ENCODE measurements at places on chromosomes 4 and X.

- no peak for DNase-seq
Measured at GRCh38 chrX:125108921-125109320, 210.8 kb upstream of the TEX13C start.

DNA sequence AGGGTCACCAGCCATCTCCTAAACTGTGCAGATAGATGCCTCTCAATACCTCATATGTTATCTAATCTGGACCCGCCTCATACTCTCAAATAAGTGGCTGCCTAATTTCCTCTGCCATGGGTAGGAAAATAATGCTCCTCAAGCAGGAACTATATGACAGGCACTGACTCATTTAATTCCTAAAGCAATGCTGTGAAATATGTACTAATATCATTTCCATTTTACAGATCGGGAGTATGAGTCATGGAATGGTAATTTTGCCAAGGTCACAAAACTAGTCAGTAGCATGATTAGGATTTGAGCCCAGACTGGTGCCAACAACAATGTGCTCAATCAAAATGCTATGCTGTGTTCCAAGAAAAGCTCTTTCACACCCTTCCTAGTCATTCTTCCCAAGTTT, 3.0 kb upstream of the NXT2 start:
- DNase-seq, result no peak

GRCh38 chr4:102836596-102836995, 9.2 kb upstream of the UBE2D3 start:
- no peak for DNase-seq

GRCh38 chr4:23374259-23374658, 515.6 kb downstream of the PPARGC1A start:
- no peak for DNase-seq

GRCh38 chr4:111812760-111813159, 332.5 kb upstream of the FAM241A start:
- no peak for DNase-seq

DNA sequence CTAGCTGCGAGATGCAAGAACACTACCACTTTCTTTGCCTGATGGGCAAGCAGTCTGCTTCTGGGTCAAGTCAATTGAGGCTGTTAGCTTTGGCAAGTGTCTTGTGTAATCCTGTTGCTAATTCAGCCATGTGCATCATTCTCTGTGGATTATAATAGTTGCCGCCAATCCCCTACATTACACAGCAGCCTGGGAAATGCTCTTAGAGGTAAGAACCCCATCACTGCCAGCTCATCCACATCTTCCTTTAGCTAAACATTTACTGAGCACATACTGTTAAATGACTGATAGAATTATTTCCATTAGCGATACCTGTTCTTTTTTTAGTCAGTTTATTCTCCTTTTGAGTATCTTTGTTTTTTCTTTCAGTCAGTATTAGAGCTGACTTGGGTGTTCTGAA, 116.2 kb downstream of the CBR4 start:
- DNase-seq, result no peak

DNA sequence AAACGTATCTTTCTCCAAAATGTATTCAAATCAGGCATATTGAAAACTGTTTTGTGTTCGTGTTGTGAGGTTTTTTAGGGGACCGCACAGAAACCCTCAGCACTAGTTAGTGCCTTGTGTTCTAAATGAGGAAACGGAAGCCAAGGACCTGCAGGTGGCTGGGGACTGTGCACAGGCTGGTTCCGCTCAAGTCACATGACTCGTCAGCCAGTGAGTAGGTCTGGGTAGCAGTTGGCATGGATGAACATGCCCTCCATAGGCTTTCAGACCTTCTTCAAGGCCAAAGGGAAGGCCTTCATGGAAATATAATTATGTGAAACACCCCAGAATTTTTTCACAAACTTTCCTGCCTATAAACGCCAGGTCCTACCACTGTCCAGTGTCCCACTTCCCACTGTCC, 1.3 kb upstream of the F11 start:
- no peak for DNase-seq

- no peak for DNase-seq
Measured at GRCh38 chr4:68613752-68614151, 37.6 kb upstream of the UGT2B17 start.

DNA sequence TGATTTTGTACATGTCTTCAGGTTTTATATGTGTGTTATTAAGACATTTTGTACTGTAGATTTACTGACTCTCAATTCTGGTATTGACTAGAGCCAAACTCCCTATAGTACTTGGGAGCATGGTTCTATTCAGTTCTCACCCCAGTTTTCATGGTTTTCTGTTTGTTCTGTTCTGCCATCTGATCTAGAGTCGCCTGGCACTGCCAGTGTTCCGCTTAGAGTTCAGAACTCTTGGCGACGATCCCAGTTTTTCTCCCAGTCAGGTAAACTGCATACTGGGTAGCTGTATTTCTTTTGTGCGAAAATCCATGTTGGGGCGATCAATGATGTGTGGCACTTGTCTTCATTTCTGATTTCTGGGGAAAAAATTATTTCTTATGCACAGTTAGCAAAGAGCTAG, 78.0 kb downstream of the PHOX2B start:
- no peak for DNase-seq

DNA sequence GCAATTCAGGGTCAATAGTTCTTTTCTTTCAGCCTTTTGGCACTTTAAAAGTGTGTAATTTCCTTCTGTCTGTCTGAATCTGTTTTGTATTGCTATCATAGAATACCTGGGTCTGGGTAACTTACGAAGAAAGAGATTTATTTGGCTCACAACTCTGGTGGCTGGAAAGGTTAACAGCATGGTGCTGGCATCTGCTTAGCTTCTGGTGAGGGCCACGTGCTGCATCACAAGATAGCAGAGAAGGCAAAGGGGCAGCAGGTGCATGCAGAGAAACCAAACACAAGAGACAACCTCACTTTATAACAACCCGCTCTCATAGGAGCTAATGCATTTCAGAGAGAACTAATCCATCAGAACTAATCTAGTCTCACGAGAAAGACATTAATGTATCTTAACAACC, 18.8 kb downstream of the RGN start:
- no peak for DNase-seq

GRCh38 chr4:83489711-83490326, 4.9 kb upstream of the ABRAXAS1 start:
- DNase-seq, result no peak

DNA sequence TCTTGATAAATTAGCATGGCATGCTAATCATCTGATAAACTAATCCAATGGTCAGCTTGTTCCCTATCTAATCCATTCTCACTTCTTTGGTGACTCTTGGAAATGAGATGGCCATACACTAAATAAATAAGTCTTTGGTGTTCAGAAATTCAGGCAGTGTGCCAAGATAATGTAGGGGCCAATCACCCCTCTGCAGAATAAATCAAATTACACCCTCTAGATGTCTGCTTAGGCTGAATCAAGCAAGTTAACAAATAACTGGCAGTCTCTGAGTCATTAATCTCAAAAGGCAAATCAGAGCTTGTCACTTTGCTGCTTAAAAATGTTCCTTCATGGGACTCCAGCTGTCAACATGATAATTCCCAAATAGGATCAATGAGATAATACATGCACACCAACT, 97.4 kb downstream of the NLGN4X start:
- no peak for DNase-seq

- DNase-seq, result no peak
Measured at GRCh38 chr4:12120968-12121367, 692.3 kb upstream of the HS3ST1 start.

DNA sequence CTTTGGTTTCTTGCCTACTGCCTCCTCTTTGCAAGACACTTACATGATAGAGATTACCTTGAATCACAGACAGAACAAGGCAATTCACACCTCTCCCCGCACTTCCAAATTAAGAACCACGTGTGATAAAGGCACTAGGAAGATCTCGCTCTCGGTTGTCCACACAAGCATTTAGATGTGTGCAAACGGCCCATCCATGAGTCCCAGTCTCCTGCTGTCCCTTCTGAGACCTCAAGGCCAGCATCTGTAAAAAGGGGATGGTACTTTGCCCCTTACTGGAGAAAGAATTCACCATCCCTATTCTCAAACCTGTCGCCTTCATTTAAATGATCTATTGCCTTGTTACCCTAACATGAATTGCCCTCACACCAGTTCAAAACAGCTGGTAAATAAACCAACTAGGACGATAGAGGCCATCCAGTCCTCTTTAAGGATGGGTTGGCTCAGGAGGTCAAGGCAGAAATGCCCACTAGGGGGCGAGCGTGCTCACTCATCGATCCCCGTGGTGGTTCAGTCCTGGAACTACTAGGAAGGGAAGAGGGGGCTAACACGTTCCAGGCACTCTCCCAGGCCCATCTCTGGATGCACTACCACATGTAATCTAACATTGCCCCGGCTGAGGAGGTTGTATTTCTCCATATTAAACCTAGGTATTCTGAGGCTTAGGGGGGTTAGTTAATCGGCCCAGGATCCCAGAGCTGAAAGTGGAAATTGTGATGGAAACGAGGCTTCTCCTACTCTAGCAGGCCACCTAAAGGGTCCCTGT, 95.8 kb downstream of the DHX15 start:
- no peak for DNase-seq

- DNase-seq, result no peak
Measured at GRCh38 chrX:103747163-103747562, 29.5 kb upstream of the PLP1 start.

DNA sequence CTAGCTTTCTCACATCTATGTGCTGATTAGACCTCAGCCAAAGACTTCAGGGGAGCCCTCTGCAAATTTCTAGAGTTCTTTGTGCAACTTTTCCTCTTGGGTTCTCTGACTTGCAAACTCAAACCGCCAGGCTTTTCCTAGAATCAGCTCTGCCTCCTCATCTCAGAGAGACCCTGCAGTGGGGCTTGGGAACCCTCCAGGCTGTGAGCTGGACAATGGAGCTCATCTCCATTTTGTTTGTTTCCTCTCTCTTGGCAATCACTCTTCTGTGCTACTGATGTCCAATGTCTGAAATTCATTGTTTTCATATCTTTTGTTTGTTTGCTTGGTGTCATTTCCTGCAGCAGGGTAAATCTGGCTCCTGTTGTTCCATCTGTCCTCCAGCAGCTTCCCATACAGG, 33.0 kb downstream of the GYPB start:
- DNase-seq, result no peak

- DNase-seq, result no peak
Measured at GRCh38 chrX:153884136-153884535, 1.8 kb downstream of the L1CAM start.

DNA sequence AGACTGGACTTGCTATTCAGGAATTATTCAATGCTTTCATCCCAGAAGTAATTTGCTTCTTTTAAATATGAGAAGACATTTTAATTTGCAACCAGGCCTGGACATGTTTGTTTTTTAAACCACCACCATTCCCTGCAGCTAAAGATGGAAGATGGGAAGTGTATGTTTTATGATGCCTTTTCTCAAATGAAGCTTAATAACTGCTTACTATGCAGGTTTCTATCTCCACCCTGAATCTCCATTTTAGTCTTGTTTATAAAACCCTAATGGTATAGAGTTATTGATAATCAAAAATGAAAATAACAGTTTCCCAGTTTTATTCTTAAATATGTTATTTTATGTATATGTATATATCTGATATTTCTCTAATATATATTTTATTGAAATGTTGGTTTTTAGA, 418.9 kb downstream of the C4orf33 start:
- DNase-seq, result no peak

DNA sequence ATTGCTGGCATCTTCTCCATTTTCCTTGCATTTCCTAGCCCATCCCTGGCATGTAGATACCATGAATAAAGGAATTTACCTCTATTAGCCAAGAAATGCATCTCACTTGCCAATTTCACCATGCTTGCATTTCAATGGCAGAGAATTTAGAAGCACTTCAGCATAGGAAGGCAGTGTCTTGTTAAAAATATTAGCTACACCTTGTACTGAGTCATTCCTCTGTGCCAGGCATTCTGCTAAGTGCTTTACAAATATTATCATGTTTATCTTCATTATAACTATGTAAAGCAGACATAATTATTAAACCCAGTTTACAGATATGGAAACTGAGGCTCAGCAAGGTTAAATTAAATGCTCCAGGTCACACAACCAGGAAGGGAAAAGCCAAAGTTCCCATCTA, 138.2 kb downstream of the NPNT start:
- DNase-seq, result no peak

GRCh38 chr4:152283801-152284470, 252.0 kb downstream of the FBXW7 start:
- DNase-seq, result no peak

- no peak for DNase-seq
Measured at GRCh38 chr4:112156112-112156511, 10.9 kb downstream of the FAM241A start.

DNA sequence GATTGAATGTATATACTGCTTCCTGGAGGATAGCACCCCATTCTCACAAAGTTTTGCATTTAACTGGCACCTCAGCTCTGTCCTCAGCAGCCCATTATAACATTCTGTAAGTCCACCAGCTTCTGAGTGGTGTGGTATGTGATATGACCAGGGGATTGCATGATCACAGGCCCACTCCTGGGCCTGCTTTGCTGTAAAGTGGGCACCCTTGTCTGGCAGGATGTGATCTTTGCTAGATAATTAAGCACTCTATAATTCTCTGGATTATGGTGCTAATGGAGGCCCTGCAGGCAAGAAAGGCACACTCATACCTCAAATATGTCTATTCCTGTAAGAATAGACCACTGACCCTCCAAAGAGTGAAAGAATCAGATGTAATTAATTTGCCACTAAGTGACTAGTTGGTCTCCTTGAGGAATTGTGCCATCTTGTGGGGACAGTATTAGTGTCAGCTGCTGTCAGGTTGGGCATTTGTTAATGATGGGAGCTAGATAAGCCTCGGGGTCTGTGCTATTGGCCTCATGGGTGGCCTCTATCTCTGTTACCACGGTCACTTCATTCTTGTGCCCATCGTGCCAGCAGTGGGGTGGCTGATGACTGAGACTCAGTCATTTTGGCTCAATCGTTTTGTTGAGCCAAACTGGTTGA, 2.2 kb upstream of the CFI start:
- DNase-seq, result no peak

- no peak for DNase-seq
Measured at GRCh38 chr4:8674311-8674885, 81.8 kb downstream of the CPZ start.

GRCh38 chr4:81491943-81492342, 20.2 kb upstream of the RASGEF1B start:
- DNase-seq, result no peak

DNA sequence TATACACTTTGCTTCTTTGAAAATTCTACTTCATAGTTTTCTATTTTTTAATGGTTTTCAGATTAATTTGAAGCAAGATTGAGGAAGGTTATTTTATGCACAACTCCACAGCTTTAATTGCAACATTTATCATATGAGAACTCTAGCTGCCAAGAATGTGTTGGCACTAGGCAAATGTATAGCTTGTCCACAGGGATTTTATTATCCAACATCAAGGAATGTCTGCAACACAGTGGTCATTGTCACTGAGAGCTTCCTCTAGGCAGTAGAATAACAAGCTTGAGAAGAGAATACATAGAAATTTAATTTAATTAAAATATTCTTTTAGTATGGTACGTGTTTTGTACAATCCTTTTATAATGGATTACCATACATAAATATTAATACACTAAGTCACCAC, 1600.8 kb downstream of the ARAP2 start:
- DNase-seq, result no peak

Measured in activated T-helper 1 cell treated with anti-CD3 and anti-CD28 coated beads, Interleukin-2, amount 50 U/mL, for 16 hours (primary cell).